Esophagus squamous epithelium (tissue), 5 donors: ENCODE measurements at places on chromosomes 2 and 18.

- no peak for DNase-seq
These were observed 89.7 kb upstream of the ATG16L1 start for GRCh38 chr2:233161730-233162129.

DNA sequence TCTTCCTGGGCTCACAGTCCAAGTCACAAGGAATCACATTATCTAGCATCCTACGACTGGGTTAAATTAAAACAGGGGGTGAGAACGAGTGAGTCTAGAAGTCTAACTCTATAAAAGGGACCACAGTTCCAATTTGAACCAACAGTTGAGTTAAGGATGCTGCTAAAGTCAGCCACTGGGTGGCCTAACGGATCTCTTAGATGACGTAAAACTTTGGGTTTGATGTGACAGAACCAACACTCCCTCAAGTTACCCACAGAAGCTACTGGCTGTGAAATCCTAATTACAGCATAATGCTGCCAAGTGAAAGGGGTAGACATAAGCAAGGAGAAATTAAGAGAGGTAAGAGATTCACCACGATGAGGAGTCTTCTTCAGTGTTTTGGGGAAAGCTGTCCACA is 32.7 kb upstream of the RUFY4 start:
- DNase-seq: no peak

DNA sequence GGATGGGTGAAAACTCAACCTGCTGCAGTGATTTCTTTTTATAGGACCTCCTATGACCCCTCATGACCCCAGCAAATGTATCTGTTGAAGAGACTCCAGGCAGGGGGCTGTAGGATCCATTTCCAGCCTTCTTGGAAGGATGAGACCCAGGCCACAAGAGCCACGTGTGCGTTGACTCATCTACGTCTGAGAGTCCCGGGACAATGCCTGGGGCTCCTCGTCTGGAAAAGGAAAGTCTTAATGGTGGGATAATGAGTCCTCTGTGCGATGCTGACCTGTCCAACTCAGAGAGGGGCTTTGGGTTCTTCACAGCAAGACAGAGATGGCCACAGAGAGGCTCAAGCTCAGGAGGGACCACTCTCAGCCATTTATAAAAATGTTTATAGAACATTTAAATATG is 80.8 kb downstream of the SMIM21 start:
- no peak for DNase-seq

GRCh38 chr2:60335533-60336237 is 217.8 kb downstream of the BCL11A start:
- DNase-seq: no peak

- DNase-seq: no peak
These were observed 654.2 kb upstream of the PKDCC start for GRCh38 chr2:41393621-41394020.

GRCh38 chr2:70160545-70160944 is 30.3 kb downstream of the C2orf42 start:
- DNase-seq: no peak

DNA sequence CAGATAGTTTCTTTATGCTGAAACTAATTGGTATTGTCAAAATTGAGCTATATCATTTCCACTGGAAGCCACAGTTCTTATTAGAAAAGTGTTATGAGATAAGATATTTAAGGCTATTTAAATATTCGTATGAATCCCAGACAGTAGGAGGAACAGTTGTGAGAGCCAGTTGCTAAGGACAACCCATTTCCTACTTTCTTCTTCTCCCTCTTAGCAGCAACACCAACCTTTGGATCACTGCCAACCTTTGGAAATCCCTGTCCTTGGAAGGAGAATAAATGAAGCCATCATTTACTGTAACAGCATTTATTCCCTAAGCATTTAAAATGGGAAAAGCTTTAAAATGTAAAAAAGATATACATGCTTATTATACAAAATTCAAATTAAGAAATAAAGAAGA is 85.8 kb downstream of the PLCL1 start:
- DNase-seq: no peak

- no peak for DNase-seq
These were observed 158.0 kb downstream of the INHBB start for GRCh38 chr2:120503793-120504571.

DNA sequence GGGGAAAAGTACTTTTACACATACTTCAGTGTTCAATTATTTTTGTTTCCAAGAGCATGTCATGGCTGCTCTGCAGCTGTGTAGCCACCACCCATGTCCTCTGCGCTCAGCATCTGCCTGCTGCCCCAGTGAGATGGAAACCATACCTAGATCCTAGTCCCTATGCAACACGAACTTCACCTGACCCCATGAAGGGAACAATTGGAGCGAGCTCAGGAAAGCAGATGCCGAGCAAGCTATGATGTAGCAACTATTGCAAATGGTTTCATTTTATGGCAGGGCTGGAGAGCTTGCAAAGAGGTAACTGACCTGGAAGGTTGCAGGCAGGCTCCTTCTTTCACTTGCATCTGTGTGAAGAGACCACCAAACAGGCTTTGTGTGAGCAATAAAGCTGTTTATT is 1.3 kb upstream of the CCDC141 start:
- no peak for DNase-seq

- no peak for DNase-seq
These were observed 59.1 kb downstream of the RMDN2 start for GRCh38 chr2:37984176-37984575.

DNA sequence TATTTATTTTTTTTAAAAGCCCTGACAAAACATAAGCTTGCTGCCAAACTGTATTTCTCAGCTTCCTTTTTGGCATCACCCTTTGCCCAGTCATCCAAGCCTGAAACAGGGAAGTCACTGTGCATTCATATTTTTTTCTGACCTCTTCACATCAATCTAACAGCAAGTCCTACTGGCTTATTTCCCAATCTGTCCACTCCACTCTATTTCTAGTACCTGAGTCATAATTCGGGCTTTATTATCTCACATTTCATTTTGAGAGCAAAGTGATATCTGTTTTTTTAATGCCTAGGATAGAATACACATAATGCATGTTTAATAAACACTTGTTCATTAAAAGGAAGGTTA is 5.1 kb downstream of the HNMT start:
- DNase-seq: no peak

DNA sequence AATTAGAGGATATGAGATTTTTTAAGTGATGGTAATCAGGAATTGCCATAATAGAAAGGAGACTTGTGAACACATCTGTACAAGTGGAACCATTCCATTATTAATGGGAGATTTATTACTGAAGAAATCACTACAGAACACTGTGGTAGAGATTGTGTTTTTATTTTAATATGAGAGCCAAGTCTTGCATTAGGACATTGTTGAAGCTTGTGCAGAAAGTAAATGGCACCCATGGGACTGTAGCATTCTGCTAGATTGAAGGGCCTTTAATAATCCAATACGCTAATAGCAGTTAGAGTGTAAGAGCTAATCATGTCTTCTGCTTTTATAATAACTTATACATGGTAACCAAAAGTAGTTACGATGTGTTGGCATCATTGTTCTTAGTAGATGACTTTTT is 83.6 kb downstream of the VRK2 start:
- no peak for DNase-seq
